ENCODE measurements at places on chromosomes 5 and 9.

DNA sequence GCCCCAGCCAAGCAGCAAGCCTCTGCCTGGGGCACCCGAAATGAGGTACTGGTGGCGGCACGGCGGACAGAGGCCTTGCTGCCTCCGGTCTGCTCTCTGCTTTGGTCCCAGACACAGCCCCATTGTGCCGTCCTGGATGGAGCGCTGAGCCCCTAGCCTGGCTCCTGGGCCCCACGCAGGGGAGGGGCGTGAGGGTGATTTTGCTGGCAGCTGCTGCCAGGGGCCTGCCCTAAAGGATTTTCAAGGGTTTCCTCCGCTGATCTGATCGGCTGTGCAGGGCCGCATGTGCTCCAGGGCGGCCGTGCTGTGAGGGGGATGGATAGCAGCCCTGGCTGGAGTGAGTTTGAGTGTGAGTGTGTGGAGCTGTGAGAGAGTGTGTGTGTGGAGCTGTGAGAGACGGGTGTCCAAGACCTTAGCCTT, 1.3 kb downstream of the GPSM1 start:
- DNase-seq: peak; percentile 80

GRCh38 chr5:126741361-126741760, 35.6 kb upstream of the LMNB1 start:
- DNase-seq: no peak

- no peak for DNase-seq
These were observed 115.4 kb downstream of the ST8SIA4 start for GRCh38 chr5:100787648-100788047.

GRCh38 chr5:67015541-67016191, 180.9 kb downstream of the CD180 start:
- no peak for DNase-seq

- no peak for DNase-seq
These were observed 312.3 kb upstream of the PRR16 start for GRCh38 chr5:120151825-120152224.

GRCh38 chr5:124060413-124061067, 548.6 kb downstream of the CSNK1G3 start:
- DNase-seq: no peak

- DNase-seq: no peak
These were observed 275.6 kb downstream of the CETN3 start for GRCh38 chr5:90133941-90134340.

DNA sequence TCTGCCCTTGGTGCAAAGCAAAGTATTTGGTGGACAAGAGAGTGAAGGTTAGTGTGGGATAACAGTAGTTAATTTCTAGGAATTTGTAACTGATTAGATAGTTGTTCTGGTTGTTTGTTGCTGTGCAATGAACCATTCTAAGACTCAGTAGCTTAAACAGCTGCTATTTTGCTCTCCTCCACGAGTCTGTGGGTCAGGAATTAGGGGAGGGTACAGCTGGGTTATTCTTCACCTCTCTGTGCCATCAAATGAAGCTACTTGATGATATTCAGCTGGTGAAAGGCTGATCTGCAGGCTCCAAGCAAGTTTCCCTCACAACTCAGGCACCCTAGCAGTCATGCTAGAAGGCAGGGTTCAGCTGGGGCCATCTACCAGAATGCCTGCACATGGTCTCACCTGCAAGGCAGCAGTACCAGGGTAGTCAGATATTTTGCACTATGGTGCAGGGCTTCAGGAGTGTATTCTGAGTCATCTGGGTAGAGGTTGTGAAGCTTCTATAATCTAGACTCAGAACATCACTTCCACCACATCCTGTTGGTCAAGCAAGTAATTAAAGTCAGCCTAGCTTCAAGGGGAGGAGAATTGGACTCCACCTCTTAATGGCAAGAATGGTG, 159.5 kb upstream of the SLC28A3 start:
- DNase-seq: no peak

DNA sequence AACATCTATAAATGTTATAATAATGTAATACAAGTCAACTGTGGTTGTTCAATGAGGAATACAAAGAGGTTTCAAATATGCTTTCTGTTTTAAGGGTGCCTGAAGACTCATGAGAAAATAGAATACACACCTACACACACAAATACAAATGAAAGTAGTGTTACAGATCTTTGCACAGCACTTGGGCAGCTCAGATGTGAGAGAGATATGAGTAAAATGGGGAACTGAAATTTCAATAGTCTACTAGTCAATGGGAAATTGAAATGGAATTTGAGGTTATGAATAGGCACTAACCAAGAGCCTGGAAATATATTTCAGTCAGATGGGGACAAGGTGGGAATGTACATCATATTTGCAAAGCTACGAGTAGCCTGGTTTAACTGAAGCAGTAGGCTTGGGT, 96.6 kb downstream of the ISL1 start:
- no peak for DNase-seq

- DNase-seq: no peak
These were observed 72.0 kb upstream of the GABRA1 start for GRCh38 chr5:161775891-161776290.

DNA sequence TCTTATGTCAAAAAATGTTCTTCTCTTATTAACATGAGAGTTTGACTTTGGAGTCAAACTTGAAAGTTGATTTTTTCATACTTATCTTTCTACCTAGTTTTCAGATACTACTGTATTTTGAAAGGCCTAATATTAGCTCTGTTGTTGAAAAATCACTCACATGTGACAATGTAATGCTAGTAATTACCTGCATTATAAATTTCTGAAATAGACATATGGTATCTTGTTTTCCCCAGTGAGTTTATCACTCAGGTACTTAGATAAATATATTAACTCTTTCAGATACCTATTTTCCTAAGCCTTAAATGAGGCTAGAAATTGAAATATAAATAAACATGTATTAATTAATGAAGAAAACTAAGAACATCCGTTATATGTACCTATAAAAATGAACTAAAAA, 2089.3 kb downstream of the MAT2B start:
- DNase-seq: no peak

DNA sequence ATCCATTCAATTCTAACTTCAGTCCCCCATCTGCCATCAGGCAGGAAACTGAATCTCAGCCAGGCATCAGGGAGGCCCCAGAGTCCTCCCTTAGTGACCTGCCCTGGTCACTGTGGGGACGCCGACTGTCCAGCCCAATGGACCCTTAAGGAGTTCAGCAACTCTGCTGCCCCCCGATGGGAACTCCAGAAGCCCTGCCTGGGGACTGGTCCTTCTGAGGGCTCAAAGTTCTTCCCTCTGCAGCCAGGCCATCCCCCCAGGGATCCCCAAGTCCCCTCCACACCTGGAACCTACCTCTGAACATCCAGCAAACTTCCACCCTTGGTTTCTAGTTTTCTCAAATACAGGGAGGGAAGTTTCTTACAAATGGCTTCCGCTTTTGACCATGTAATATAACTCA, 76.8 kb downstream of the UBE2QL1 start:
- no peak for DNase-seq

DNA sequence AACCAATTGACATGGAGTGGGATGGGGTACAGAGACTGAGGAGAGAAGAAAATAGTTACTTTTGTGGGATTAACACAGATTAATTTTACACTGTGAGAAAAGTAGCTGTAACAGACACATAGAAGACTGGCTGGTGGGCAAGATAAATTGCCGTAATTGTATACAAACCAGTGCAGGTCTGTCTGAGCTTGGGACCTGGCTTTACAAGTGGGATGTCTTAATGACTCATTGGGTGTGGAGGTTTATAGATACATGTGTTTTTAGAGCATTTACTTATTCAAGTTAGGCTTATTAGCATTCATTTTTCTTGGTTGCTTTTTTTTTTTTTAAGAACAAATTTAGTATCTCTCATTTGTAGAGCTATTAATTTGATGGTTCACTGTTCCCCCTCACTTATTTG, 37.5 kb downstream of the SLC44A1 start:
- DNase-seq: no peak

DNA sequence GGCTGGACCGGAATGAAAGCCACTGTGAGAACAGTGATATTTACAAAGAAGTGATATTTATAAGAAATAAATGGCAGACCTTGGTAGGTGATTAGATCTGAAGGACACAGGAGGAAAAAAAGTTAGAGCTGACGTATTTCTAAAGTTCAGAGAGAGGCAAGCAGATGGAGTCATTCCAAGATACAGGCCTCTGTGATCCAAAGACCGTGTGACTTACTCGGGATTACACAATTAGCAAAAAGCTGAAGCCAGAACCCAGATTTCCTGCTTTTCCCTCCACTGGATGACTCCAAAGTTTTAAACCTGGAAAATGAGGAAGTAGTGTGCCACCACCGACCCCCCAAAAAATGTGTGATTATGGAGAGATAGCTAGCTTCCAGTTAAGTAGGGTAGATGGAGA, 3.1 kb upstream of the DOCK8 start:
- DNase-seq: no peak

DNA sequence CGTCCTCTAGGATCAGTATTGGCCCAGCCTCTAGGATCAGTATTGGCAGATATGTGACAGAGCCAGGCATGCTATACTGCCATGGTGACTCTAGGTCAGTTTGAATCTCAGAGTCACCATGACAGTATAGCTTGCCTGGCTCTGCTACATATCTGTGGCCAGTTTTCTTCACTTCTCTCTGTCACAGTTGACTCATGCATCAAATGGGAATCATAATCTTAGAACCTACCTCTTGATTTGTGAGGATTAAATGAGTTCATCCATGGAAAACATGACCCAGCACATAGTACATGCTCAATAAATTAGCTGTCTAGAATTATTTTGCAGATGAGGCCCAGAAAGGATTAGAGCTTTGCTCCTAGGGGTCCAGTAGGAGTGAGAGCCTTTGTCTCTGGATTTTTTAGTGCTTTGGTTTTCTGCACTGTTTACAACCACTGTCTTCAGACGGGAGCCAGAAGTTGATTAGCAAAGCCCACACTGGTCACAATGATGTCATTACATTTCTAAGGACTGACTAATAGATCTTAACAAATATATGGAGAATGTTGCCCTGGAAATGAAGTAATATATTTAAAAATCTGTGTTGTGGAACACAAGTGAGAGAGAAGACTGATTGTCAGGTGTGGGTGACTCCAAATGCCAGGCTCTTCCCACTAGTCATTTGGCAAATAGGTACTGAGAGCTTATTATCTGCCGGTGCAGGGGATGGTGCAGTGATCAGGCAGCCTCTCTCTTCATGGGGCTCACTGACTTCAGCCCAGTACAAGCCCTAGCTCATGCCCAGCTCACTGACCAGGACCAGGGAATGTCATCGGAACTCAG, 76.0 kb downstream of the COL15A1 start:
- peak; percentile 11 for DNase-seq

DNA sequence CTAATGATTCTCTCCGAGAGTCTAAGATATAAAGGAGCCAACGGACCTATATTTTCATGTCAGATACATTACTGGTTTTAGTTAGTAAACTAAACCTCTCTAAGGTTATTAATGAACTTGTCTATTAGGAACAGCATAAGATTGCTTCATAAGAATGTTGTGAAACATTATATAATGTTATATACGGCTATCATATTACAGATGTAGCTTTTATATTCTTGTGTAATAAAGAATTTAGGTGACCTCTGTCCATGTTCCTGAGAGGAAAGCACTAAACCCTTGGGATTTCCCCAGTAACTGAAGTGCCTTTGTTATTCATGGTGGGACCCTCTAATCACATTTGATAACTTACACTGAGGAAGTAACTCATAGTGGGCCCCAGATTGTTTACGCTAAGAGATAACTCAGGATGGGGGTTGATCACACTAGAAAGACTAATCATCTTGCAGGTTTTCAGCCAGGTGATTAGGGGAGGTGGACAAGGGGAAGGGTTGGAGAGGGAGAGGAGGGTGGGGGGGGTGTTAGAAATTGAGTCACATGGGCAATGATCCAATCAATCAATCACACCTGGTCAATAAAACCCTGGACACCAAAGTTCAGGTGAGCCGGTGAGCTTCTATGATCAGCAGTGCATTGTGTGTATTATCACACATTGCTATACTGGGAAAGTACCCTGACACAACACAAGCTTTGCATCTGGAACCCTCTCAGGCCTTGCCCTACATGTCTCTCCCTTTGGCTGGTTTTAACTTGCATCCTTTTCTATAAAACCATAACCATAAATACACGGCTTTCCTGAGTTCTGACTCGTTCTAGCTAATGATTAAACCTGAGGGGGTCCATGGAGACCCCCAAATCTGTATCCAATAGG, 25.8 kb downstream of the ECPAS start:
- no peak for DNase-seq

DNA sequence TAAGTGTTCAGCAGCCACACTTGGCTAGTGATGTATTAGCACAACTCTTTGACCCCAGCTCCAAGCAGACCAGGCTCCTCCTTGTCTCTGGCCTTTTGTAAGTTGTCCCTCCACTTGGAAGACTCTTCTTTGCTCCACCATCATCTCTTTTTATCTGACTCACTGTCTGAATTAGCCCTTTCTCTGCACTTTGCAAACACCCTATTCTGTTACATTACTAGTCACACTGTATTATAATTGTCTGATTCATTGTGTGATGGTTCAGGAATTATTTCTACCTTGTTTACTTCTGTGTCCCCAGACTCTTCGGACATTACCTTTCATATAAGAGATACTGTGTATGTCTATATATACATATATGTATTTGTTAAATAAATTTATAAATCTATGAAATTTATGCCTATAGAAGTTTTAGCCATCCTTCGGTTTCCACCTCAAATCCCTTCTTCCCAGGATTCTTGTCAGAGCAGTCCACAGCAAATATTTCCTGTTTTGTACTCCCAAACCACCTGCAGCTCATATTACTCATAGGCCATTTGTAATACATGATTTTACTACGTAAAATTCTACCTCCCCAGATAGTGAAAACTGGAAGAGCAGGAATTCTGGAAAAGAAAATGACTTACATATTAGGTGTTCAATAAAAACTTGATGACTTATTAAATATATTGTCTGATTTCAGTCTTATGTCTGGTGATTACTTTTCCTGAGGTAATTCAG, 69.0 kb downstream of the MTAP start:
- DNase-seq: no peak

Measured in femur (tissue), 1 donor.